ENCODE measurements at places on chromosomes 6 and 20.

DNA sequence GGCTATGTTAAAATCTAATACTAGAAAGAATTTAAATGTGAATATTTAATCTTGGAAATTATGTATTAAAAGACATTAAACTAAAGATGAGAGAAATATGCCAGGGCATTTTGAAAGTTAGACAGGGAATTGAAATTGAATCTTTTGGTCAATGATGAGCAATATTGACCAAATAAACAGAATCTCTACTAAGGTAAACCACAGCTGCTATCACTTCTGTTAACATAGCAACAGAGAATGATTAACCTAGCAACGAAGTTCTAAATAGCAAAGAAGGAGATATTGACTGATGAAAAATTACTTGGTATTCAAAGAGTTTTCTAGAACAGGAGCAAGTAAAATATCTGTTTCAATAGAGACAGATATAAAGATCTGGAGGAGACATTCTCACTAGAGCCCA is 45.2 kb upstream of the RSPO3 start:
- DNase-seq = no peak

GRCh38 chr6:89817481-89817880 is 2.1 kb downstream of the MDN1 start:
- DNase-seq = no peak

DNA sequence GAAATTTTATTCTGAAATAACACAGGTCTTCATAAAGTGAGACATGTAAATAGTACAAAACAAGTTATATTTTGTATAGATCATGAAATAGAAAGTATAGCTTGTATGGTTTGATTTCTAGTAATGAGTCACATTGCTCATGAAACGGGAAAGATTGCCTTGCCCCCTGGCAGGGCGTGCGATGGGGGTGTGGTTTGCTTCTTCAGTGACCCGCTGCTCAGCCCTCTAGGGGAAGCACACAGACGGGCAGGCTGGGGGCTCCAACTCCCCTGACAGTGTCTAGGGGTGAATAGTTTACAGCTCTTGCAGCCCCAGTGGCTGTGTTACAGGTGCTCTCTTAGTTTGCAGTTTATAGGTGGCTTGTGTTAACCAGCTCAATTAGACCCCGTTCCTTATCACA is 170.5 kb upstream of the RGS17 start:
- no peak for DNase-seq

GRCh38 chr6:14408446-14408845 is 290.9 kb downstream of the CD83 start:
- DNase-seq = no peak

- DNase-seq = no peak
Observed at GRCh38 chr20:22723659-22724058, 139.3 kb upstream of the FOXA2 start.
